ENCODE measurements at places on chromosomes 6 and 20. TPM values are rescaled to one million over a fixed set of nuclear protein-coding genes. Genes with fewer than 3 reads are reported as not detected.
A peak's percentile ranks its signal among the peaks of the same experiment; 100 is the strongest.

The MUC21 gene
- total RNA-seq, result not detected

DNA sequence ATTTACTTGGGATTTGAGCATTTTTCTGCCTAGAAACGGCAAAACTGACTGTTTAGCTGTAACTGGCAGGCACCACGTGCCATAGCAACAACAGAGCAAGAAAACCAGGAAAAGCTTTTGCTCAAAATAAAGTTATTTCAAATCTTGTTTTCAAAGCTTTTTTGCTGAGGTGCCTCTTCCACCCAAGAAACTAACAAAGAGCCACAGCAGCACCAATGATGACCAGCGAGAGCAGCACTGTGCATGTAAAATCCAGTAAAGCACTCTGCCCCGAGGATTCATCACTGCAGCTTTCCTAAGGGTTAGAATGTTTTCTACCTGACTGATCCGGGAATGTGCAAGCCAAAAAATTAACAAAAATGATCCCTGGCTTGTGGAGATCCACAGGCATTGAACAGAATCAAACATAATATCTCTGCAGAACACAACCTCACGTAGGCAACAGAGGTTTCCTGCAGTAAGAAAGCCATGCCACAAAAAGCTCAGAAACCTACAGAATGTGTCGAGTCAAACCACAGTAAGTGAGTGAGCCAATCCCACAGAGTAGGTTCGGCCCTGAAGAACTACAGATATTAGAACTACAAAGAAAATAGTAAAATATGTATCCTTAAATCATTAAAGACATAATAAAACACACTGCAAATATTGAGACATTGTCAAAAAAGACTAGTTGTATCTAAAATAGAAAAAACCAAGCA, 7.4 kb upstream of the ULBP3 start:
- DNase-seq, result no peak

DNA sequence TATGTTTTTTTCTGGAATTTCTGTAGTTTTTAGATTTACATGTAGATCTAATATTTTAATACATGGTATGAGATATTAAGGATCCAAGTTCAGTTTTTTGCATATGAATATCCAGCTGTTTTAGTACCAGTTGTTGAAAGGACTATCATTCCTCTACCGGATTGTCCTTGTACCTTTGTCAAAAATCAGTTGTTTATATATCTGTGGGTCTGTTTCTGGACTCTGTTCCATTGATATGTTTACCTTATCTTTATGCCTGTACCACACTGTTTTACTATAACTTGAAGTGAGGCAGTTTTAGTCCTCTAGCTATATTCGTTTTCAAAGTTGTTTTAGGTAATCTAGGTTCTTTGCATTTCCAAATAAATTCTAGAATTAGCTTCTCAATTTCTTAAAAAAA, 47.7 kb downstream of the CBFA2T2 start:
- DNase-seq, result no peak

The BANF2 gene
- not detected for total RNA-seq

DNA sequence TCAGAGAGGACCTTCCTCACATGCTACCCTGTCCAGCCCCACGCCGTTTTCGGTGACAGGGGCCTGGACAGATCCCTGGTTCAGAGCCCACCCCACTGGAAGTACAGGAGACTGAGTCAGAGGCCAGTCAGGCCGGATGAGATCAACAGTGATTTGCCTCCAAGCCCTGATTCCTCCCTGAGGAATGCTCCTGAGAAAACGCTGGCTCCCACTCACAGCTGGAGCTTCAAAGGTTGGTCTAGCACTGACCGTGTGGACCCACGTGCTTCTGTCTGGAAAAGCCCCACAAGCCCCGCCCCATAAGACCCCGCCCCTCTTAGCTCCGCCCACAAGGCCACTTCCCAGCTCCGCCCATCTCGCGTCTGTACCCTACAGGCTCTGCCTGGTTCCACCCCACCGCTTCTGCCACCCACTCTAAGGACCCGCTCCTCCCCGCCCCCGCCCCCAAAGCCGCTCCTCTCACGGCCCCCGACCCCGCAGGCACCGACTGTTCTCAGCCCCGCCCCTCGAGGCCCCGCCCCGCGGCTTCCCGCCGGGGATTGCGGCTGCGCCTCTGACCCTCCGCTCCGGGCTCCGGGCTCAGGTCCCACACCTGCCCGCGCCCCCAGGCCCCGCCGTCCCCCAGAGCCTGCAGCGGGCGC, 64.9 kb upstream of the BHLHE23 start:
- DNase-seq, result no peak

GRCh38 chr6:15969236-15969778, 159.6 kb upstream of the MYLIP start:
- DNase-seq, result no peak

- no peak for DNase-seq
Observed at GRCh38 chr6:2432292-2432691, 186.9 kb upstream of the GMDS start.

DNA sequence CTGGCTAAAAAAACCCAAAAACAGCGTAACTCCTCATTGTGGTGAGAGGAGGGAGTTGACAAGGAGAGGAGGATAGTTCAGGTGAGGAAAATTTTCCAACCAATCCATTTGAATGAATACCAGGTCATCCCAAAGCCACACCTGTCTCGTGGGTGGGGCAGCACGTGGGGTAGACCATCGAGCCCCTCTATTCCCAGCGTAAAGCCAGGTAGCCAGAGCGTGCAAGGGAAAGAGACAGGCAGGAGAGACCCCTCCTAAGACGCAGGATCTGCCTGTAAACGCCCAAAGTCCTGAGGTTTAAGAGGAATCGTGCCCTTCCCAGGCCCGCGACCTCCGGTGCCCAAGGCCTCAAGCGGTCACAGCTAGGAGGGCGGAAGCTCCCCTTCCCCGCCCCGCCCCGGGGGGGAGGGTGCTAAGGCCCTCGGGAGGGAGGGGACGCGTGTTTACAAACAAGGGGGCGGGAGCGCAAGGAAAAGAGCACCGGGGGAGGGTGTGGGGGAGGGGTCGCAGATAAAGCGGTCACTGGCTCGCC, 712 bp downstream of the RXRB start:
- DNase-seq, result peak; percentile 95

- DNase-seq, result no peak
Observed at GRCh38 chr6:97136626-97137358, 146.2 kb downstream of the MMS22L start.

The CTCFL gene
- not detected for total RNA-seq

- DNase-seq, result no peak
Observed at GRCh38 chr6:41463062-41463930, 82.9 kb upstream of the FOXP4 start.

The XKR7 gene
- not detected for total RNA-seq

DNA sequence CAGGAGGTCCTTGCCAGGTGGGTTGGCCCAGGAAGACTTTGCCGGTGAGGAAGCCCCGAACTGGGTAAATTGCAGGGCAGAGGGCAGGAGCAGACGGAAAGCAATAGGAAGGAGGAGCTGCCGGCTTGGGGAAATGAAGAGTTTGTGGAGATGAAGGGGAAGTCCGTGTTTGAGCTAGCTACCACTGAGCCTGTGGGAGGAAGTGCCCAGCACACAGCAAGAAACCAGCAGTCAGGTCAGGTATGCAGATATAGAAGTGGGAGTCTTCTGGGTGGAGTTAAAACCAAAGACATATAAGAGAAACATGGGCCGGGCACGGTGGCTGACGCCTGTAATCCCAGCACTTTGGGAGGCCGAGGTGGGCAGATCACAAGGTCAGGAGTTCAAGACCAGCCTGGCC, 34.7 kb downstream of the CD24 start:
- DNase-seq, result no peak

DNA sequence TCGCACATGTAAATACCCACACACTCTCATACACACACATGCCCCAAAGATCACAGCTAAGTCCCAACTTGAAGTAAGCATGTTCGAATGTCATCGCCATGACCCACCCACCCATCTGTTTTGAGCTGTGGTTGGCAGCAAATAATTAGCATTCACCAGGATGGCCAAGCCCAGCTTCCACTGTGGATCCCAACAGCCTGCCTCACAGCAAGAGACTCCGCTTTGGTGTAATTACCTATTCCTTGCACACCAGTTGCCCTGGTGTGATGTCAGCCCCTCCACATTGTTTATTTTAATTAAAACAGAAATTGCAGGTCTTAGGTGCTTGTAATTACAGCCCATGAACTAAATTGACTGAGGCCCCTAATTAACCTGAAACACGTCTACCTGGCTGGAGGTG, 81.1 kb downstream of the MAFB start:
- DNase-seq, result peak; percentile 24

The ESF1 gene
- total RNA-seq, result 32.8 TPM

The CCN6 gene
- 0.26 TPM for total RNA-seq

GRCh38 chr20:1415667-1416468, 23.0 kb upstream of the FKBP1A start:
- DNase-seq, result no peak

GRCh38 chr6:12249541-12250382, 40.4 kb upstream of the EDN1 start:
- DNase-seq, result no peak

The NRSN1 gene
- total RNA-seq, result not detected

The TRAPPC3L gene
- total RNA-seq, result not detected

The GZF1 gene
- total RNA-seq, result 10.3 TPM

The CHRNA4 gene
- not detected for total RNA-seq

DNA sequence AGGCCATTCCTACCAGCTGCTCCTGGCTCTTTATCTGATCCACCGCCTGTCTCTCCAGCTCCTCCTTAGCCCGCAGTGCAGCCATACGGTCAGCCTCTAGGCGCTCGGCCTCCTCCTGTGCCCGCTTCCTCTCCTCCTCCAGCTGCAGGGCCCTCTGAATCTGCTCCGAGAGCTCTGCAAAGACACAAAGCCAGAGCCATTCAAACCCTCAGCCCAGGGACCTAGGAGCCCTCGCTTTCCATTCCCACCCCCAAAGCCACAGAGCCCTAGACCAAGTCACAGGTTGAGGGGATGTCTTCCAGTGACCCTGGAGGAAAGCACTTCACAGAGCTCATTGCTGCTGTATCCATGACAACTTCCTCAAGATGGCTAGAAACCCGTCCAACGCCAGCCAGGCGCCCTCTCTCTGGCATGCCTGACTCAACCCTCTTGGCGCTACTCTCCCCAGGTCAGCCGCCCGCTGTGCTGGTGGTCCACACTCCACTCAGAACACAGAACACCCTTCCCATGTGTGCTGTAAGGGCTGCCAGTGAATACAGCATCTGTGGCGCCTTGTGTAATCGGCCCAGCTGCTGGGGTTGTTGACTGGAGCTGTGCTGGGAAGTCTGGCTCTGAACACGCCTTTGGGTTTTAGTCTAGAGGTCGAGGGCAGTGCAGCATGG, 49.3 kb downstream of the EZR start:
- DNase-seq, result no peak

DNA sequence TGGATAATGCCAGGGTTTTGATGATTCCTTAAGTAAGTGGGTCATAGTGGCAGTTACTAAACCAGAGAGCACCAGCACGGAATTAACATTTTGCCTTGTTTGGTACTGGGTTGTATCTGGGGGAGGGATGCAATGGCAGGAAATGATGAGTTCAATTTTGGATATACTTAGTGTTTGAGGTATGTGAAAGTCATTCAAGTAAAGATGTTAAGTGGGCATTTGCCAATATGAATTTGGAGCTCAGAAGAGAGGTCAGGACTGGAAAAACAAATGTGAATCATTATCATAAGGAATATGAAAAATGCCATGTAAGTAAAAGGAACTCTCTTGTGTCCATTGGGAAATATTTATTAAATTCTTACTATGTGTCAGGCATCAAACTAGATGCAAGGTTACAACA, 6.2 kb downstream of the PXT1 start:
- no peak for DNase-seq

DNA sequence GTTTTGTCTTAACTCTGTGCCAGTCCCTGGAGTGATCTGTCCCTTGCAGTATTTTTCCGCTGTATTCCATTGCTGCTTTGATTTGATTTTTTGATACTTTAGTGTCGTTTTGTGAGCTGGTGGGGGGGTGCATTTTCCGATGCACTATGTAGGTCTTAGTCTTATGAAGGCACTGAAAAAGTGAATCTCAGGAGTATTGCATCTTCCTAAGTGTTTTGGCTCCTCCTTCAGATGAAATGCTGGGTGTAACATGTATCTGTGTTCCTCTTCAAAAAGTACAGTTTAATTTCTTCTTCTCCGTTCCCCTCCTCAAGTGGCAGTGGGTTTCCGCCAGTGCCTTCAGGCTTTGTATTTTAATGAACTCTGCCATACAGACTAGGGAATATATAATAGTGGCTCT, 580.7 kb upstream of the GJE1 start:
- no peak for DNase-seq

DNA sequence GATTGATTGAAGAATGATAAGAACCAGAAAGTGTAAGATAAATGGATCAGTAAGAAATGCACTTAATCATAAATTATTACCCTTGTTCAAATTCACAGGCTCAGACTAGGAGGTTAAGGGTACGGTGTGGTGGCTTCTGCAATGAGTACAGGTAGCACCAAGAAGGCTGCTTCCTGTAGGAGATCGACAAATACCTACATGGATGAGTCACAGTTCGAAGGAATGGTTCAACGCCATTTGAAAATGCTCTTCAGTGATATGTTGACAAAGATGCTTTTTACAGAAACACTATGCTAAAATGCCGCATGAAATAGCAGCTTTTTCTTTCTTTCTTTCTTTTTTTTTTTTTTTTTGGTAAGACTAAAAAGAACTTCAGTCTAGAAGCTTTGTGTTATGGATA, 116.2 kb downstream of the DTNBP1 start:
- DNase-seq, result no peak

The ASIP gene
- not detected for total RNA-seq

DNA sequence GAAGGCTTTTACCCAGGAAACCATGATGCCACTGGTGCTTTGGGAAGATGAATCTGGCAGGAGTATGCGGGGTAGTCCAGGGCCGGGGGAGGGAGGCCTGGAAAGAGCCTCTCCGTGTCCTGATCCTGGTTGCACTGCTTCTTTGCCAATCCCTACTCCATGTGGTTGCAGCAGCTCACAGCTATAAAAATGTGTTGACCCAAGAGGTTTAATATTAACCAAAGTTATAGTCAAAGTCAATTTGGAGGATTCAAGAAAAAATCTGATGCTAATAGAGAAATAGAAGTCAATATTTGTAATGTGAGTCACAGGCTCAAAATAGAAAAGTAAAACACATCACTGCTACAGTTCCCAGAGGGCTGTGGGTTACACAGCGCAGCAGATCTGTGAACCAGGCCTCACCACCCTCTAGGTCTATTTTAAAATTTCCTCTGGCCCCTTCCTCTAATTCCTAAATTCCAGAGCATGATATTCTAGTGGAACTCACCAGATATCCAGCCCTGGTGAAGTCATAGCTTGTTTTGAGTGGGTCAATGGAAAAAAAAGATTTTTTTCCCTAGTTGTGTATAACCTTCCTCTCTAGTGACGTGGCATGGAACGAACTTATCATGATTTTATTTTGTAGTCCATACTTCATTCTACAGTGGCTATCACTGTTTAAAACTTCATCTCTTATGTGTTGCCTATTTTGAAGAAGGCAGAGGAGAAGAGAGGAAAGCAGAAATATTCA, 63.2 kb upstream of the BMP2 start:
- DNase-seq, result no peak

GRCh38 chr20:15239542-15240206, 902.3 kb upstream of the FLRT3 start:
- no peak for DNase-seq
